ENCODE measurements at places on chromosomes 4 and X. TPM values are rescaled to one million over a fixed set of nuclear protein-coding genes. Genes with fewer than 3 reads are reported as not detected.

Gene GRIA2
- 7.0 TPM for total RNA-seq

GRCh38 chrX:8820910-8821527 is 19.8 kb upstream of the FAM9A start:
- ATAC-seq = peak; percentile 48

DNA sequence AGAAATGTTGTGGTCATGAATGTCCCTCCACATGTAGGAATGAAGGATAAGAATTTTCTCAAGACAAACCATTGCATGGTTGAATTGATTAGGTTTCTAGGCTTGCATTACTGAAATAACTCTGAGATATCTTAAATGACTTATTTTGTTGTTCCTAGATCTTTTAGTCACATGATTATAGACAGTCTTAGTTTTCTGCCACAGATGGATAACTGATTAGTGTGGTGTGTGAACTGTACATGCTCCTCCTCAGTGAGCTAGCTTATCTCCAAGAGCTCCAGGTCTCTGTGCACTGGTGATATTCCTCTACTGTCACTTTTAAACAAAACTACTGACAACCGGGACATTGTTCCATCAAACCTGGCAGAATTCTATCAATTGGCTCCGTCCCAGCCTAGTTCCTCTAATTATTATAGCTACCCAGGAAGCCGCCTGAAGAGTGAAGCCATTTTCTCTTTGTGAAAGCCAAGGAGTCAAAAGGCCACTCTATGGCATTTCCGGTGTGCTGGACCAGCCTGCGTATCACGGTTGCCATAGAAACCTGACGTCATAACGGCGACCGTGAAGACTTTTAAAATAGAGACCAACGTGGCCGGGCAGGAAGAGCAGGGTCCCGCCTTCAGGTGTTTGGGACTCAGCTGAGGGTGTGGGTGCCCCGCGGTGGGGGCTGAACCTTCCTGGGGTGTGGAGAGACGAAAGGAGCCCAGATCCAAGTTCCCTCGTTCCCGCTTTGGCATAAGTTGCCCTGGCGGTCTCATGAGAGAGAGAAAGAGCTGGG is 28.1 kb downstream of the BEX3 start:
- peak; percentile 91 for ATAC-seq

GRCh38 chrX:107731831-107732502 is 43.6 kb downstream of the TSC22D3 start:
- ATAC-seq = peak; percentile 94

Gene BEX3
- total RNA-seq = 286 TPM

DNA sequence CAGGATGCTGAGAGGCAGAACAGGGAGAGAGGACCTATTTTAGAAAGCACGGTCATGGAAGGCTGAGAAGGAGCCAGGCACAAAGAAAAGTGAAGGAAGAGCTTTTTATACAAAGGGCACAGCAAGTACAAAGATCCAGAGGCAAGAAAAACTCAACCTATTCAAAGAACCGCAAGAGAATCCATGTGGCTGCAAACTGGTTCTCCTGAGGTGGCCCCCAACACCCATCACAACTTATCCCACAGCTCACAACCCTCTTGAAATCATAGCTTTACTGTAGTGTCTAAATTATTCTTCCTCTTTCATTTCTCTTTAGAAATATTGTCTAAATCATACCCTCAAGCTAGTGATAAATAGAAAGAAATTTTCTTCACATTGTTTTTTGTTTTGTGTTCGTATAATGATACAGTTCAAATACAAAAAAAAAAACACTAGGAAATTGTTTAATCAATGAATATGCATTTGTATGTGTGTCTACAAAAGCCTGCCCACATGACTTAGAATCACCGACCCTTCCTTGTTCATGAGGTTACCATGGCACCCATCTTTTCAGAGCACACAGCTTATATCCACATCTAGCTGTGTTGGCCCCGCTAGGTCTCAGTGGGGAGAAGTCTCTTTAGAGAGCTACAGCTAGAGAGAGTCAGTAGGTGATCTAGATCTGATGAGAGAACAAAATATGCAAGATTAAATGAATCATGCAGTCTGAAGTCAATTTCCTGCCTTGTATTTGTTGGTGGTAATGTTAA is 126.9 kb upstream of the DCLK2 start:
- no peak for ATAC-seq

- no peak for ATAC-seq
Observed at GRCh38 chrX:150156615-150157014, 206.5 kb upstream of the MAMLD1 start.

- no peak for ATAC-seq
Observed at GRCh38 chr4:145567516-145567915, 51.7 kb upstream of the MMAA start.

Gene GIMD1
- total RNA-seq = not detected

Data from motor neuron (in vitro differentiated cells).